ENCODE measurements at places on chromosomes 11 and 22. TPM values are rescaled to one million over a fixed set of nuclear protein-coding genes. Genes with fewer than 3 reads are reported as not detected.

Gene C11orf52
- 5.9 TPM for total RNA-seq

Gene CELSR1
- total RNA-seq: 108 TPM

Gene GAS2
- 1.7 TPM for total RNA-seq

Gene POLR2L
- 149 TPM for total RNA-seq

Gene GAB4
- not detected for total RNA-seq

Gene USP2
- total RNA-seq: 1.9 TPM

Gene IL17REL
- not detected for total RNA-seq

Gene TCN1
- total RNA-seq: 20.5 TPM

Gene OR8B8
- not detected for total RNA-seq

Gene MUC6
- total RNA-seq: not detected

Gene UPK3A
- not detected for total RNA-seq

Gene FAM89B
- 40.8 TPM for total RNA-seq

Gene ADSL
- 115 TPM for total RNA-seq

Gene MAPK8IP2
- total RNA-seq: 0.65 TPM

Gene MMP7
- total RNA-seq: 1.1 TPM

Gene VSIG2
- total RNA-seq: 0.63 TPM

Gene SCN4B
- 1.6 TPM for total RNA-seq

Gene MYBPC3
- not detected for total RNA-seq

Gene PIWIL4
- 0.35 TPM for total RNA-seq

Gene ARCN1
- total RNA-seq: 111 TPM

Gene CD248
- 1.6 TPM for total RNA-seq

Gene PTPMT1
- 126 TPM for total RNA-seq

Gene NF2
- 42.9 TPM for total RNA-seq

Gene C11orf86
- not detected for total RNA-seq

Gene PLEKHA7
- 15.4 TPM for total RNA-seq

Gene GAL3ST3
- 0.28 TPM for total RNA-seq

Gene IGSF22
- total RNA-seq: not detected

Gene TMEM191C
- total RNA-seq: 1.5 TPM

Gene FGF3
- not detected for total RNA-seq

Measured in airway epithelial cell (primary cell).